ENCODE measurements at places on chromosomes 3 and 15.

DNA sequence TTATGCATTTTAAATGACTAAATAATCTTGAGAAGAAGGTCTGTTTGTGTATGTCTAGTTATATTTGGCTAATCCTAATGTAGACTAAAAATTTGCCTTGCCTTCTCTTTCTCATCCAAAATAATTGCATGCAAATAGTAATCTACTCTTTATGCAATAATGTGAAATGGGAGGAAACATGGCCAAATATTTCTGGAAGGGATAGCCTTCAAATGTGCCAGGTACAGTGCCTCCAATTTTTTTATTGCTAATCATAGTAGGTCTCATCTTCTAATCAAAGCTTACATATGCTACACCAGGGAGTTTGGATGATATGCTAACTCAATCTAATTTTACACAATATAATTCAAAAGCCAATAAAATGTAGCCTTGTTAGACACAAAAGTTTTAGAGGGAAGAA is 911.3 kb downstream of the NAALADL2 start:
- DNase-seq: no peak

DNA sequence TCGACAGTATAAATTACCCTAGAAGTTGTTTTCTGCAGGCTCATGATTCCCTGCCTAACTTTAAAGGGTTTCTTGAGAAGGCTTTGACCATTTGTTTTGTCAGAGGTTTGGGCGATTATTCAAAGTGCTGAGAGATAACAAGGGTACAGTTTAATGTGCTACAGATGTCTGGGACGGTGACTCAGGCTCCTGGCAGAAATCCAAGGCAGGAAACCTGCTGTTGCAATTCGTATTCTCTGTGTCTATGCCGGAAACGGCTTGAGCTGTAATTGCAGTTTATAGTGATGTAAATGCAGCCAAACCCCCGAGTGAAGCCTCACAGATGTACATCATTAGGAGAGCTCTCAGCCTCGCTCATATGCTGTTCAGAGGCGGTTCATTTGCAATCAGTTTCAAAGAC is 65.6 kb downstream of the SYNPR start:
- DNase-seq: no peak

GRCh38 chr3:124939661-124940060 is 5.1 kb upstream of the MUC13 start:
- DNase-seq: no peak

DNA sequence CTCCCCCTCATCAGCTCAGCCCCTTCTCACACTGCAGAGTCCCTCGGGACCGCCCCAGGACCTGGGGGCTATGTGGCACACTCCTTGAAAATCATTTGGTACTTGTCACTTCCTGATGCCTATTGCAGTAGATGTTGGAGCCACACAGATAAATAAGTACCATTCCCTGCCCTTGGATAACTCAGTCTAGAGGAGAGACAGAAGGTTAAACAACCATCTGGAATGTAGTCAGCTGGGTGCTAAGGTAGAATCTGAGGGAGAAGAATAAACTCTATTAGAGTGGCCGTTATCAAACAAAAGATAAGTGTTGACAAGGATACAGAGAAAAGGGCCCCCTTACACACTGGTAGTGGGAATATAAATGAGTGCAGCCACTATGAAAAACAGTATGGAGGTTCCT is 112.3 kb upstream of the NR2E3 start:
- no peak for DNase-seq

- no peak for DNase-seq
These were observed 846.9 kb downstream of the NSUN3 start for GRCh38 chr3:94909726-94910125.

- DNase-seq: peak; percentile 48
These were observed 35.2 kb downstream of the NCEH1 start for GRCh38 chr3:172675441-172676193.

All from naive thymus-derived CD4-positive, alpha-beta T cell (primary cell).